ENCODE measurements at places on chromosomes 3 and 15.
A peak's percentile ranks its signal among the peaks of the same experiment; 100 is the strongest.

DNA sequence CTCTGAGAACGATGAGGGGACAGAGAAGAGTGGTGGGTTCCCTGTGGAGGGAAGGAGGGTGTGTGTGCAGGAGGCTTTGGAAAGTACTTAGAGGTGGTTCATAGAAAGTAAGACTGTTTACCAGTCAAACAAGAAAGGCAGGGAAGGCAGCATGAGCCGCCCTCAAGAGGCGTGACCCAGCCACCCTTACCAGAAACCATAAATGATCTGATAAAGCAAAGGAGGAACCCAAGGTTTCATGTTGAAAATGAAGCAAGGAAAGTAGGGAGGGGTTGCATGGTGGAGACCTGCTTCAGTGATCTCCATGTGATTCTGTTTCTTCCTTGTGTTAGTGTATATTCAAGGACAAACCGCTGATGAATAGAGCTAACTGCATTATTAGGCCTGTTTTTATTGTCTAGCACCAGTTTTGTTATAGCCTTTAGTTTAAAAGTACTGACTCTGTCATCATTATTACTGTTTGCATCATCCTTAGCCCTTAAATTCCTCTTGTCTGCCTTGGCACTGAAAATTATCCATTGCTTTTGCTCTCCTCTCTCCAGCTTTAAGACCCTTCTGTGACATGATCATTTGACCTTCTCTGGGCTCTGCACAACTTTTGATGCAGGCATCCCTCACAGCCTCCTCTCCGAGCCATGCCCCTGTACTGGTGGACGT, 96.1 kb downstream of the STAC start:
- DNase-seq: peak; percentile 6

- DNase-seq: no peak
Measured at GRCh38 chr3:135667061-135667460, 298.5 kb upstream of the PPP2R3A start.

DNA sequence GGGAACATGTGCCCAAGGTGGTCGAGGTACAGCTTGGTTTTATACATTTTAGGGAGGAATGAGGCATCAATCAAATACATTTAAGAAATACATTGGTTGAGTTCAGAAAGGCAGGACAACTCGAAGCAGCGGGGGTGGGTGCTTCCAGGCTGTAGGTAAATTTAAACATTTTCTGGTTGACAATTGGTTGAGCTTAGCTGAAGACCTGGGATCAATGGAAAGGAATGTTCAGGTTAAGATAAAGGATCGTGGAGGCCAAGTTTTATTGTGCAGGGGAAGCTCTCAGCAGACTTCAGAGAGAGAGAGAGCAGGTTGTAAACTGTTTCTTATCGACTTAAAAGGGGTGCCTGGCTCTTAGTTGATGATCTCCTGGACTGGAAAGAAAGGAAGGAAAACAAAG, 11.3 kb downstream of the CPN2 start:
- no peak for DNase-seq

DNA sequence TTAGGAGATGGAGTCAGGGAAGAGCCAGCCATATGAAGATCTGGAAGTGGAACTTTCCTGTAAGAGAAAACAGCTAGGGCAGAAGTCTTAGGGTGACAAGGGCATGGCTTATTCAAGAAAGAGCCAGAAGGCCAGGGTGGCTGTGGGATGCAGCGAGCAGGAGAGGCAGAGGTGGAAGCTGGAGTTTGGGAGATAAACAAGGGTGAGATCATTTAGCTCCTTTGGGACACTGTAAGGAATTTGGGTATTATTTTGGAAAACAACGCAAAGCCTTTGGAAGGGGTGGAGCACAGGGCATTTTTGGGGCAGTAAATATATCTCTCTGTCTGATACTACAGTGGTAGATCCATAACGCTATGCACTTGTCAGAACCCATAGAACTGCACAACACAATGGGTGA, 5.0 kb upstream of the IL16 start:
- DNase-seq: no peak

DNA sequence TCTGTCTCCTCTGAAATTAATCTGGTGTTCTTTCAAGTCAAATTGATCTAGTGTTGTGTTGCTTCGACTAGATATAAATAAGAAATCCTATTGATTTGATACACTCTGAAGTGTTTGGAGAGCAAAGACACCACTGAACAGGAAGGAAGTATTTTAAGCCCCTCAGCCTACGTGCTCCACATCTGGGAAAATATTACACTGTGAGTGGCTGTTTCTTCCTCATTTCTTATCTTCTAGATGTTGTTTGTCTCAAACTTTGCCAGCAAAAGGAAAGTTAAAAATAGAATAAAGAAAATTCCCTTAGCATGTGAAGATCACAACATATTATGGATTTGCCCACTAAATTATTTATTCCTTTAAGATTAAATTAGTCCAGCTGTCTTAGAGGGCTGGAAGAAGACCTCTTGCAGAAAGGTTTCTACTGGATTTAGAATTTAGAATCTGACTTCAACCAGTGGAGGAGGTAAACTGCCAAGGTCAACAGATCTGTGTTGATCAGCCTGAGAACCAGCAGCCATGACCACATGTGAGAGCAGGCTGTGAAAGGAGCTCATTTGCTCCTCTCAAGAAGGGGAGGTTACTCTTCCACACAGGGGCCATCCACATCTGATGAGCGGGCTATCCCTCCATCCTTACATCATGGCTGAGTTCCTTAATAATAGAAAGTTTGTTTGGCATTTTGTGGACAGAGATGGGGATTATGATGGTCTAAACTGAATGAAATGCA, 46.3 kb upstream of the ACKR4 start:
- no peak for DNase-seq

DNA sequence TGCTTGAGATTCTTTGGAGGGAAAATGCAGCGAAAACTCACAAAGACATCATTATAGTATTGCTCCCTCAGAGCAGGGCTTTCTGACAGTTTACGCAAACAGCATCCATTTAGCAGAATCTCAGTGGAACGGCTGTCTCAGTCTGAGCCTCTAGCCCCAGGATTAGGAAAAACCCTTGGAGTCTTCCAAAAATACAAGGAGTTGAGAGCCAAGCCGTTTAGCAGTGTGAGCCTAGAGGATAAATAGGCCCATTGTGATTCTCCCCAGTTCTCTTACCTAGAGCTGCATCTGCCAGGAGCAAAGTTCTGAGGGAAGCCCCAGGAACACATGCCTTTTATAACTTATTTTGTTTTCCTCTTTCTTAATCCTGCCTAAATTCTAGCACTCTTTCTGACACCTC, 359.6 kb downstream of the NTRK3 start:
- peak; percentile 18 for DNase-seq

- peak; percentile 53 for DNase-seq
Measured at GRCh38 chr3:35633332-35634124, 5.8 kb upstream of the ARPP21 start.

All from G401 (cell line).